ENCODE measurements at places on chromosomes 16 and 17.

DNA sequence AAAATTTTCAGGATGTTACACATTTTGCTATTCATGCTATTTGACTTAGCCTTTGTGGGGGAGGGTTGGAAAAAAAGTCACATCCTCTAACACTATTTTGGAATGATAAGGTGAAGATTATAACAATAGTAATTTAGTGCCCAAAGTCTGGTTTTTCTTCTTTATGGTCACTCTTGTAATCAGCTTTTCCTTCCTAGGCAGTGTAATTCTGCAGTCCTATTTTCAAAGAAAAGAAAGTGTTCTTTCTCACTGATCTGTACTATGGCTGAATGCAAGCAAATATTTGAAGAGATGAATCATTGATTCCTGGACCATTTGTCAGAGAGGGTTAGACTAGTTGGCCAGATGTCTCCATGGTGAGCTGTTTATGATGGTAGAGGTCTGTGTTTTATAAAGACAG, 8.4 kb downstream of the RSPRY1 start:
- no peak for DNase-seq

- no peak for DNase-seq
Measured at GRCh38 chr16:67372664-67373063, 20.6 kb downstream of the TPPP3 start.

DNA sequence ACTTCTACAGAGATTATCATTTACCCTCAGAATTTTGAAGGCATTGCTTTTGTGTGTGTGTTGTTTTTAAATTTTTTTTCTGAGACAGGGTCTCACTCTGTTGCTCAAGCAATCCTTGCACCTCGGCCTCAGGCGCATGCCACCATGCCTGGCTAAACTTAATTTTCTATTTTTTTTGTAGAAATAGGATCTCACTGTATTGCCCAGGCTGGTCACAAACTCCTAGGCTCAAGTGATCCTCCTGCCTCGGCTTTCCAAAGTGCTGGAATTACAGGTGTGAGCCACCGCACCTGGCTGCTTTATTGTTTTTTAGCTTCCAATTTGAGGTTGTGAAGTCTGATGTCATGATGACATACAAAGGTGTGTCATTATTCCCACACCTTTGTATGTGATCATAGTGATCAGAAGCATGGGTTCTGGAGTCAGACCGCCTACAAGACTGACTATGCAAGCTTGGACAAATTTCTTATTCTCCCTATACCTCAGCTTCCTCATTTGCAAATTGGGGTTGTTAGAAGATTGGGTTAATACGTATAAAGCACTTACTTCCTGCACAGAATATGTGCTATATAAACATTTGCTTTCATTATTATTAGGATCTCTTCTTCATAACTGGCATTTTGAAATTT, 5.8 kb downstream of the SEPHS2 start:
- no peak for DNase-seq

GRCh38 chr16:31880322-31880979, 6.8 kb downstream of the ZNF267 start:
- no peak for DNase-seq

DNA sequence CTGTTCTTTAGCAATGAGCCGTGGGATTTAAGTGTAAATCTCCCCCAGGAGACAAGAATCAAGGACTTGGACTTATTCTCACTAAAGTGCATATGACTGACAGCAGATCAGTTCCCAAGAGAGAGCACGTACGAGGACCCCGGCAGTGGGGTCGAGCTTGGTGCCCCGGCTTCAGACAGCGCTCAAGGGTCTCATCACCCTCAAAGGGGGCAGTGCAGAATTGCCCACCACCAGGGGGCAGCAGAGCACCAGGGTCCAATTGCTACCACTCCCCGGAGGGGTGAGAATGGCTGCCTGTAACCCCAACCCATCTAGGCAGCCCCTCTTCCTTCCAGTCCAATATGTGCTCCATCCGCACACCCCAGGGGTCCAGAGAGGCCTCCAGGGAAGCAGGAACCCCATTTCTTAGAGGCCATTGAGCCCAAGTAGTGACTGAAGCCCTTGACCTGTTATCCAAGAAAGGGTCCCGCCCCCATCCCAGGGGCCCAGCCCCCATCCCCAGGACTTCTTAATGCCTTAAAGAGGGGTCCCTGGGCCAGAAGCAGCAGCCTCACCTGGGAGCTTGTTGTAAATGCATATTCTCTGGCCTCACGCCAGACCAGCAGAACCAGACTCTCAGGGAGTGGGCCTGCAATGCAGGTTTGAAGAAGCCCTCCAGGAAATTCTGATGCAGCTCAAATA, 86.1 kb downstream of the ZDHHC7 start:
- DNase-seq, result no peak

- no peak for DNase-seq
Measured at GRCh38 chr17:31527606-31528005, 136.1 kb downstream of the RAB11FIP4 start.

DNA sequence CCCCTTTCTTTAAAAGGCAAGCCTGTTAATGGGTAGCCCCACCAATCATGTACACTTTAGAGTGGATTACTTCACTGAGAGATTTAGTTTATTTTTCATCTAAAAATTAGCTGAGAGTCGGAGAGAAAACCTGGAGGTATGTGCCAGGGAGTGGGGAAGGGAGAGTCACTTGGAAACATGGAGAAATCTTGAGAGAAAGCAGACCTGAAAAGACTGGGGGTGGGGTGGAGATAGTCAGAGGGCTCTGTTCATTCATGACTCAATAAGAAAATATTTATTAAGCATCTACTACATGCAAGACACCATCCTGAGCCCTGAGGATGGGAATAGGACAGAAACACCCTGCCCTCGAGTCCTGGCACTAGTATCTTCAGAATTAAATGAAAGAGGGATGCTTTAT, 27.4 kb upstream of the RCVRN start:
- no peak for DNase-seq

GRCh38 chr17:4199818-4200402, 56.9 kb downstream of the CYB5D2 start:
- no peak for DNase-seq

DNA sequence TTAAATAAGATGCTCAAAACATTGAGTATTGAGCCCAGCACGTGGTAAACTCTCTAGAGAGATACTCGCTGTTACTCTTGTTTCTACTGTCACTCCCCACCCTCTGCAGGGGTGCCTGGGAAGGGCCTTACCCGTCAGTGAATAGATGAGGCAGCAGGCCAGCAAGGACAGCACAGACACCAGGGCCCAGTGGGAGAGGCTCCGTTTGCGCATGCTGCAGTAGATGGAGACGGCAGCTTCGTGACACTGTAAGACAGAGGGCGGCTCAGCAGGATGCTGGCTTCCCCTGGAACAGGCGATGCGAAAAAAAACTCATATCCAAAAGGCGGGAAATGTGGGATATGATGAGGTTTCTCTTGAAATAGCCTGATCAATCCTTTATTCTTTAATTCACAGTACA, 20.0 kb downstream of the SLC38A8 start:
- no peak for DNase-seq

DNA sequence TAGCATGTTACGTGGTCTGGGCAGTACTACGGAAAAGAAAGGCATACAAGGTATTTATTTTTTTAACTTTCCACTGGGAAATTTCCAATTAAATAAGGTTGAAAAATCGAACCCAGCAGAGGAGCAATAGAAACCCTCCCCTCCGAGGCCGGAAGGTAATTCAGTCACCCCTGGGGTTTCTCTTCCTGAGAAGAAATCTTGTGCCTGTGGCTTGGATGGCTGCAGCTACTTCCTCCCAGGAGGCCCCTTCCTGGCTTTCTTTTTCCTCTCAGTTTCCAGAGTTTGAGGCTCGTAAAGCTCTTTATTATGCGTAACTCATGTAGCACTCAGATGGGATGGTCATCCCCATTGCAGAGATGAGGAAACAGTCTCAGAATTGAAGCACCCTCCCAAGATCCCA, 140.3 kb downstream of the ASIC2 start:
- DNase-seq, result no peak

- no peak for DNase-seq
Measured at GRCh38 chr16:11552440-11552839, 34.3 kb downstream of the LITAF start.

DNA sequence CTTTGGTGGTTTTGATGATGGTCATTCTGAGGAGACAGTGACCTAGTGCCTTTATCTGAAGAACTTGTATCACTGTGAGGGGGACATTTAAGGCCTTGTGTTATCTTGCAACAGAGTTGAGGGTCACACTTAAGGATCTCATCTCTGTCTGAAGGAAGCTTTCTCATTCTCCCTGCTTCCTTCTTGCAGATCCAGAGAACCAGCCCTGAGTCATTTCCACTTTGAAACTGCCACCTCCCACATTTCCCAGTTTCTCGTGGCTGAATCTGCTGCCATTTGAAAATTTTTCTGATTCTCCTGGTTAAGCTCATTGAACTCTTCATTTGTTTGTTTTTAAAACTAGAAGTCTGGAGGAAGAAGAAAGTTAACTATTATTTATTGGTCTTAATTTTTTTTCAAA, 190.2 kb upstream of the CDH11 start:
- DNase-seq, result no peak

DNA sequence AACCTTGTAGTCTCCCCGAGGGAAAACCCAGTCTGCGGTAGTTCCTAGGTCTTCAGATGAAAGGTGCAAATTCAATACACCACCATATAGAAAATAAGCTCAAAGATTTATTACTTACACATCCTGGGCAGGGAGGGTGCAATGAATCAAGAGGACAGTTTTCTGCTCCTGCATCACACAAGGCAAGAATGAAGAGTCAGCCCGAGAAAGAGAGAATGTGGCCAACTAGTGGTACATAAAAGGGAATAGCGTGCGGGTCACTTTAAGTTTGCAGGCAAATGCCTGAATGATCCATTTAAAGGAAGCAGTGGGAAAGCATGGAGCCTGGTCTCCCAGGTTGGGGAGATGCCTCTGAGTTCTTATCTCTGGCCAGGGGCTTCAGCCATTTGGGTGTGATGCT, 403.4 kb downstream of the GRIN2A start:
- DNase-seq, result no peak
